ENCODE measurements at places on chromosomes 2 and 18.

DNA sequence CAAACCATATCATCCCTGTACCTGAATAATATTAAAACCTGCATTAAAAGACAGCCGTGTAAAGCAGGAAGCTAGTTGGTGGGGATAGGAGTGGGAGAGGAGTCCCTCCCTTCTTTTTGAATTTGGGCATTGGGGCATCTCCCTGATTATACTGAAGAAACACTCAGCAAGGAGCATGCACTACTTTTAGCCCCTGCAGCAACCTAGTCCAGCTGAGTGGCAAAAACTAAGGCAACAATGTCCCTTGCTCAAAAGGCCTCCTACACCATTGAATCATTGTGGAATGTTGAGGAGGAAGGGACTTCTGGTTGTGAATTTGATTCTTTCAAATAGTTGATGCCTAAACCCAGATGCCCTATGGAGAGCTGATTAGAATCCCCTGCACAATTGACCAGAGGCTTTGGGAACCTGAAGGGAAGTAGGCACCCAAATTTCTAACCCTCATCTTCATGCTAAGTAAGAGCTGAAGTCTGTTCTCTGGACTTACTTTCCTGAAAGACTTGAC lies 111.7 kb downstream of the DDX1 start:
- no peak for DNase-seq

DNA sequence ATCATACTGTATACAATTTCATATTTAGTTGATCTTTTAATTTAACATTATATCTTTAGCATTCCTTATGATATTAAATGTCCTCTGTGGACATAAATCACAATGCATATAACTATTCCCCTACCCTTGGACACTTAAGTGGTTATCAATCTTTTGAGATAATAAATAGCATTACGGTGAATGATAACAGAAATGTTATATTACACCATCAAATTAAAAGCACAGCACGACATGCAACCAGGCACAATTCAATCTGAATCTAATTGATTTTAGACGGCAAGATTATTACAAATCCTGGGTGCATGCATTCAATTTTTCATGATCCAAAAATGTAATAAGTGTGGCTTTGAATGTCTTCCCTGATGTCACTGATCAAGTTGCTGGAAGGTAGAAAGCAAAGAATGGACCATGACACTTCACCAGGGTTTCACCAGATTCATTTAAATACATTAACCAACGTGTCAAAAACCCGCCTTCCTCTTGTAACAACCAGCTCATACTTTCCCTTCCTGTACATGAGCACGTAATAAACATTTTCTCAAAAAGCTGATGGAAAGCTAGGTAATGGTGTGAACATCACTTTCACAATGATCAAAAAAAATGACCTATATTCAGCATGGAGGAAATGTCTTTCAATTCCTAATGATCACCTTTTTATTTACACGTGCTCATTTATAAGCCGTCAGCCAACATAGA lies 513.7 kb upstream of the ID2 start:
- DNase-seq: no peak

DNA sequence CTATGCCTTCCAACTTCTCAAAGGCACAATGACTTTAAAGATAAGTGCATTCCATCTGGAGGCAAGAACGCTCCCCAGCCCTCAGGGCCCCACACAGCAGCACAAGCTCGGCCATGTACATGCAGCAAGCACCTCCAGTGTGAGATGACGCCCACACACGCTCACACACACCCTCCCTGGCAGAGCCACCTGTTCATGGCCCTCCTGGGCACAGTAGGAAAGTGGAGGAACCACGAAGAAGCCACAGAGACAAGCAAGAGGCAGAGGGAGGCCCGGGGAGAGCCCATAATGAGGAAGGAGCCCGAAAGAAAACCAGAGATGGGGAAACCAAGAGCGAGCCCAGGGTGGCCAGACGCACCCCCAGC lies 21.7 kb downstream of the BIN1 start:
- DNase-seq: no peak

GRCh38 chr2:184799379-184799778 lies 201.1 kb downstream of the ZNF804A start:
- no peak for DNase-seq
